ENCODE measurements at places on chromosomes 4 and X.

GRCh38 chr4:64807821-64808220 lies 398.6 kb upstream of the TECRL start:
- DNase-seq: no peak

DNA sequence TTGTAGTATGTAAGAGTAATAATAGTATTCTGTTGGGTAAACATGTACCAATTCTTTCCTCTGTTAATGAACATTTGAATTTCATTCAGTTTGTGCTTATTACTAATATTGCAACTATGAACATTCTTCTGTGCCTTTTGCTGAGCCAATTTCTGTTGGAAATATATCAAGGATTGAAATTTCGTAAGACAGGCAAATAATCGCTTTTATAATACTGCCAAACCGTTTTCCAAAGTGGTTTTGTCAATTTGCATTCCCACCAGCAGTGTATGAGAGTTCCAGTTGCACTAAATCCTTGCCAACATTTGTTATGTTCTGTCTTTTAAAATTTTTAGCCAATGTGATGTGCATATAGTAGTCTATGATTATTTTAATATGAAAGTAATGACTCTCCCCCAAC lies 38.6 kb downstream of the MAGEB17 start:
- DNase-seq: no peak

GRCh38 chr4:25320773-25321172 lies 8.2 kb downstream of the ZCCHC4 start:
- no peak for DNase-seq

- no peak for DNase-seq
These were observed 89.2 kb upstream of the EXOC1L start for GRCh38 chr4:55730280-55730931.

DNA sequence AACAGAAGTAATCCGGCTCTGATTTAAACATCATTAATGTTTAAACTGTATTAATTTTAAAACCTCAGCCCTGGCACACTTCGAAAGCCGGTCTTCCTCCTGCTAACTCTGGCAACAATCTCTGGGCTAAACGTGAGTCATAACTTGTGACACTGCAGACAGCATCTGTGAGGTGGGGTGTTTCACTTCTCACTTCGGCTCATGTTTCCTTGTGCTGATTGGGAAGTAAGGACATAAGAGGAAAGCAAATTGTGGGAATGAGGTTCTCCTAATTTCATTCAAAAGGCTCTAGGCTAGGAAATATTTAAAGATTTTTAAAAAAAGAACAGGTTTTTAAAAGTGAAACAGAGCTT lies 139.9 kb upstream of the USP9X start:
- no peak for DNase-seq

- no peak for DNase-seq
These were observed 92.8 kb downstream of the AMELX start for GRCh38 chrX:11386001-11386523.

DNA sequence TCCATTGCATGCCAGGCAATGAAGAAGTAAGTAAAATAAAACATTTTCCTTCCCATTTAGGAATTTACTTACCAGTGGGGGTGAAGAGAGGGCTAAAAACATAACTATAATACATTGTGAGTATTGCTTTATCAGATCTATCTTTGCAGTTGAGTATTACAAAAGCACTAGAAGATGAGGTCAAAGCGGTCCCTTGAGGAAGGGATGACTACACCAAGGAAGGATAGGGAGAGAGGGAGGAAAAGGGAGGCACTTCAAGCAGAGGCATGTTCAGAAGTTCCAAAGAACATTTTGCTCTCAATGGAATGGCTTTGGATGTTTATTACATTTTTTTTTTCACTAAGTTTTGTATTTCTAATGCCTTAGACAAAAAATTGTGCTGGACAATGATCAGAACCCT lies 127.8 kb downstream of the TET2 start:
- no peak for DNase-seq

Data from activated CD4-positive, CD25-positive, alpha-beta regulatory T cell (primary cell).